ENCODE measurements at places on chromosomes 3 and 15.

DNA sequence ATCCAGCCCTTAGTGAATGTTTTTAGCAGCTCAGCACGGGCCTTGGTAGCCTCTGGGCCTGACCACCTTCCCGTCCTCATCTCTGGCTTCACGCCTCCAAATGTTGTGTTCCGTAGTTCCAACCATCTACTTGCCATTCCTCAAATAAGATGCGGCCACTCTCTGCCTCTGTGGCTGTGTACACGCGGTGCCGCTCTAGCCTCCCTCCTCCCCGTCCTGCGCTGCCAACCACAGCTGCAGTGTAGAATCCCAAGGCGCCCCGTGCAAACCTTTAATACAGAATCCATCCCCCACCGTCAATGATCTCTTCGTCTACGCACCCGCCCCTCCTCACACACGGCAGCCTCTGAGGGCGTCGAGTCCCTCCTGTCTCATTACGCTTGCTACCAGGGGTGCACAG, 77.2 kb downstream of the VGLL4 start:
- no peak for DNase-seq

DNA sequence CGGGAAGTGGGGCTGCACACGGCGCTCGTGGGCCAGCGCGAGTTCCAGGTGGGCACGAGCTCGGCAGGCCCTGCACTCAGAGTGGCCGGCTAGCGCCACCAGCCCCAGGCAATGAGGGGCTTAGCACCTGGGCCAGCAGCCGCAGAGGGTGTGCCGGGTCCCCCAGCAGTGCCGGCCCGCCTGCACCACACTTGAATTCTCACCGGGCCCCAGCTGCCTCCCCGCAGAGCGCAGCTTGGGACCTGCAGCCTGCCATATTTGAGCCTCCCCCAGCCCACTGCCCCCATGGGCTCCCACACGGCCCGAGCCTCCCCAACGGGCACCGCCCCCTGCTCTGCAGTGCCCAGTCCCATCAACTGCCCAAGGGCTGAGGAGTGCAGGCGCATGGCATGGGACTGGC, 87.5 kb downstream of the CHCHD4 start:
- no peak for DNase-seq

- no peak for DNase-seq
Measured at GRCh38 chr15:40680151-40680550, 14.8 kb upstream of the RAD51 start.

DNA sequence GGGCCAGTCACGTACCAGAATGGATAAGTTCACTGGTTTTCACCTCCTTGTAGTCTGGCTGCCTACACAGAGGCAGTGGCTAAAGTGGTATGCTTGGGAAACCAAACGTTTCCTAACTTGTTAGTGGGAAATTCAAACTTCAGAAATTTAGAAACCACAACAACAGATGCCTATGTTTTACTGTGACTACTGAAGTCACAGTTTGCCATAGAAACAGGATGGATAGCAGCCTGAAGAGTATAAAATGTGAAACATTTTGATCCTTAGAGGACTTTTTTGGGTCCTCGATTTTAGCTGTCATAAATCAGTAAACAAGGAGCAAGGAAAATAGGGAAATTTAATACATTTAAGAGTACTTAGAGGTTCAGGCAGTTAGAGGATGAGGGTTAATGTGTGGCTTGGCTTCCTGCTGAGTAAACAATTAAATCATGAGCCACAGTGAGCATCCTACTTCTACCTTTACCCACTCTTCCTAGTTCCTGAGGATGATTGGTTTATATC, 48.6 kb downstream of the CMSS1 start:
- DNase-seq = no peak

- DNase-seq = no peak
Measured at GRCh38 chr15:33722005-33722672, 246.2 kb upstream of the CHRM5 start.

GRCh38 chr3:47394140-47394870, 13.5 kb downstream of the PTPN23 start:
- DNase-seq = no peak

DNA sequence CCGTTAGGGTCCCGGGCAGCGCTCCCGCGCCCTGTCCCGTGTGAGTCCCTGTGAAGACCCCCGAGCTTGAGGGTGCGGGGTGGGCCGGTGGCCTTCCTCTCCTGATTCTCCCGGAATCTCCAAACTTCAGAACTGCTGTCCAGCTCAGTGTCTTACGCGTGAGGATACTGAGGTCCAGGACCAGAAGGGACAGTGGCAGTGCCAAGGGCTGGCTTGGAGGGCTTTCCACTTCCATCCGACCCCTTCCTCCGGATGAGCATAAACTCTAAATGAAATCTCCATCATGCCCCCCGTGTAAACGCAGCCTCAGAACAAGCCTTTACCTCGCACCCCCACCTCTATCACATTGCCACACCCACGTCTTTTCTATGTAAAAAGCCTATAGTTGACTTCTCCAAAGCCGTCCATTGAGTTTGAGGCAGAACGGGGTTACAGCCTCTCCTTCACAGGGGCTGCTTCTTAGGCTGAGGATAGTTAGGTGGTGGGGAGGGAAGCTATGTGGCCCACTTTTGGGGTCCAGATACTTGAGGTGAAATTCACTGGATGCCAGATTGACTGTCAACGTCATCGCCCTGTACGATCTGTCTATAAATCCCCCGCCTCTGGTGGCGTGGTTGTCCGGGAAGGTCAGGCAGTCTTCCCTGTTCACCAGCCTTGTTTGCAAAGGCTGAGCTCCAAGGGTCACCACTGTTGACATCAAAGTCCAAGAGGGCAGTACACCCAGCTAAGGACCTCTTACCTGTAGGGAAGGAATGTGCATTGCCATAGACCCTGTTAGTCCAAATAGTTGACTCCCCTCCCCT, 1.1 kb downstream of the EDEM1 start:
- peak; percentile 56 for DNase-seq

DNA sequence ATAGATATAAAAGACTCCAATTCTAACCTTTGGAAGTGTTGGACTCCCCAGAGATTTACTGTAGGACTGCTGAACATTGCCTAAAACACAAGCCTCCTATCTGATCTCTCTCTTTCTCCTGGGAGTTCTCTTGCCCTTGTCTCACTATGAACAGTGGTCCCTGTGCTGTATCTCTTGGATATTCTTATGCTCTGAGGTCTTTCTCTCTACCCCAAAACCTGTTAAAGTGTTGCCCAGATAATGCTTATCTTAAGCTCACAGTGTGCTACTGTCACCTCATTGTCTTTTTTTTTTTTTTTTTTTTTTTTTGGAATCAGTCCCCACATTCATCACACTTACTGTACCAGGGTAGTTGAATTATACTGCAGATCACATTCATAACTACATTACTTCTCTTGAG, 131.0 kb upstream of the CBLB start:
- DNase-seq = no peak

DNA sequence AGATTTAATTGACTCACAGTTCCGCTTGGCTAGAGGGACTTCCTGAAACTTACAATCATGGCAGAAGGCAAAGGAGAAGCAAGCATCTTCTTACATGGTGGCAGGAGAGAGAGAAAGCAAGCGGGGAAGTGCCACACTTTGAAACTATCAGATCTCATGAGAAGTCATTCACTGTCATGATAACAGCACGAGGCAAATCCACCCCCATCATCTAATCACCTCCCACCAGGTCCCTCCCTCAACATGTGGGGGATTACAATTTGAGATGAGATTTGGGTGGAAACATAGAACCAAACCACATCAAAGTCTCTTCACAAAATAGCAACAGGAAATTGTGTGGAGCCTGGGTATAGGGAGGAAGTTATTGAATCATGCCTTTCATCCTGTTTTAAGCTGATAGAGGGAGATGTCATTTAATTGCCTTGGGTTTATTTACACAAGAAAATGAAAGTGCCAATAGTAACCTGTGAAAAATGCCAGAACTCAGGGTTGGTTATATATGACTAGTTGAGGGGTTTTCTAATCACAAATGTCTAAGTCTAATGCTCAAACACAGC, 624.8 kb upstream of the LMCD1 start:
- DNase-seq = no peak

DNA sequence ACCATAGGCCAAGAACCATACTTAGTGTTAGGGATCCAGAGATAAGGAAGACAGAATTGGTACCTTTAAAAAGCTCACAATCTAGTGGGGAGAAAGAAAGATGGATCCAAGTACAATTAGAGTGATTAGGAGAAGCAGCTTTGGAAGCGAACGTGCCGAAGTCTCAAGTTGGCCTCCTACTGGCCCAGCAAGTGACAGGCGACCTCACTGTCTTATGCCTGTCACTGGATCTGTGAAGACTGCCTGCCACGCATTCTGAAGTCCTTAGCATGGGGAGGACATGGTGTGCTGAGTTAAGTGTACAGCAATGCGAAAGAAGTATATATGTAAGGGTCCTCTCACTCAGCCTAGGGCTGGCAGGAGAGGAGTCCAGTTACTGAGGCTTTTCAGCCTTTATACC, 141.0 kb downstream of the GABRB3 start:
- no peak for DNase-seq

DNA sequence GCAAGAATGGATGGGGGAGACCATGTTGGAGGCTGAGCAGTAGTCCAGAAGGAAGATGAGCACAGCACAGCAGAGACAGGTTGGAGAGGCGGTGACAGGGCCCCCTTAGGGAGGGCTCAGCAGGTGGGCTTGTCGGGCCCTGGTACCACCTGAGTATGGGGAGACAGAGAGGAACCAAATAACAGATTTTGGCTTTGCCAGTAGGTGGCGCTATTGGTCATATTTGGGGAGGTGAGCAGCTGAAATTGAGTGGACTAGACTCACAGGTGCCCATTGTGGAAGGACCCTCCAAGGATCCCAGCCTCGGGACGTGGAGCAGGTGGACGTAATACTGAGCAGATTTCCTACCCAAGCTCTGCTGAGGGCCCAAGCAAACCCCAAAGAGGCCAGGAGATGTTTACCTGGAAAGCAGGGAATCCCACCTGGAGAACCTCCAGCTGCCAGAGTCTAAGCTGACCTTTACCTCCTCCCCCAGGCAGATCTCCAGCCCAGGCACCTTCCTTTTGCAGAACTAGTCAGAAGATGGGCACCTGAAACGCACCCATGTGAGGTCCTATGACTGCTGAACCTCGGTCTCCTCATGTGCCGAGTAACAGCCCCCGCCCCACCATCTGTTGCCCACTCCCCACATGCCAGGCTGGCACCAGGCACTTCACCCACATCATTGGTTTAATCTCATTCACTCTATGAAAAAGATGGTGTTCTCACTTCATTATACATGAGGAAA, 24.6 kb upstream of the CORO2B start:
- peak; percentile 68 for DNase-seq

DNA sequence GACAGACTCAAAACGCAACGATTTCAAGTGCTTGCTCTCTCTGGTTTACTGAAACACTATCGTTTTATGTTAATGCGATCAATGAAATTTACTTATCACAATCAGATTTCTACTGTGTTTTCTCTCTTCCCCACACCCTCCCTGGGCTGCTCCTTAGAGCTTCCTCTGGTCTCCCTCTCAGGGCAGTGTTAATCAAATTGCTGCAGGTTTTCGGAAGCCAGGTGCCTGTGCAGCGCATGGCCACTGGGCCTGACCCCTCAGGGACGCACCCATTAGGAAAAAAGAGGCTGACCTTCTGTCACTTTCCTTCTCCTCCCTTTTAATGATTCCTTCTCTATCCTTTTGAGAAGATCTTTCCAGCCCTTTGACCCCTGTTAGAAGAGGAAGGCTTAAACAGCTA, 134.5 kb upstream of the ONECUT1 start:
- no peak for DNase-seq

- no peak for DNase-seq
Measured at GRCh38 chr3:85254738-85255137, 295.9 kb downstream of the CADM2 start.

GRCh38 chr3:61537366-61537765, 24.0 kb upstream of the PTPRG start:
- no peak for DNase-seq

GRCh38 chr3:159455741-159456181, 532.9 kb upstream of the IL12A start:
- no peak for DNase-seq

- no peak for DNase-seq
Measured at GRCh38 chr3:87135412-87135811, 91.7 kb upstream of the CHMP2B start.

- no peak for DNase-seq
Measured at GRCh38 chr3:196914866-196915265, 27.5 kb downstream of the NCBP2 start.

Measured in activated CD4-positive, CD25-positive, alpha-beta regulatory T cell treated with anti-CD3 and anti-CD28 coated beads, Interleukin-2, amount 50 U/mL, for 72 hours (primary cell).